Articular chondrocyte of knee joint (primary cell): ENCODE measurements at places on chromosomes 2 and 18. TPM values are rescaled to one million over a fixed set of nuclear protein-coding genes. Genes with fewer than 3 reads are reported as not detected.

SERPINB12 gene
- total RNA-seq = not detected in 2 replicates

INHA gene
- total RNA-seq = 0.11 and 0.26 TPM in 2 replicates

MOCOS gene
- 10.6 and 12.5 TPM in 2 replicates for total RNA-seq

ANO7 gene
- 0.97 and 1.2 TPM in 2 replicates for total RNA-seq

RESP18 gene
- total RNA-seq = not detected in 2 replicates

RNPEPL1 gene
- total RNA-seq = 7.0 and 15.0 TPM in 2 replicates

KCNS3 gene
- 1.0 and 1.2 TPM in 2 replicates for total RNA-seq

REG3A gene
- total RNA-seq = not detected in 2 replicates

ZSWIM2 gene
- under 0.01 TPM in 1 of 2 replicates, not detected in the other for total RNA-seq
